ENCODE measurements at places on chromosomes 2 and 18.

GRCh38 chr2:199163613-199164458, 293.9 kb downstream of the SATB2 start:
- no peak for DNase-seq

DNA sequence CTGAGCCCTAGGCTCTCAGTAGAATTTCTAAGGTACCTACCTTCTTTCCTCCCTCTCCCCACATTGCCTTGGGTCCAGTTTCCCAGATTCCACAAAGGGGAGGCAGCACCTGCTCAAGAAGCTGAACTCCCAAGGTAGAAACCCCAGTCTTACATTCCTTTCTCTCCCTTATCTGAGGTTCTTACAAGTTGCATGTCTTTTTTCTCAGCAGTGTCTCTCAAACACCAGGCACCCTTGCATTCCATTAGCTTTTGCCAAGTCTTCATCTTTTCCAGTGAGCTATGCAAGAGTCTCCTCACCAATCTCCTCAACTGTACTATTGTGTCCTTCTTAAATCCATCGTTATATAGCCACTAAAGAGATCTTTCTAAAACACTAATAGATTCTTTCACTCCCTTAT, 4.1 kb upstream of the NT5C1B start:
- DNase-seq: no peak

DNA sequence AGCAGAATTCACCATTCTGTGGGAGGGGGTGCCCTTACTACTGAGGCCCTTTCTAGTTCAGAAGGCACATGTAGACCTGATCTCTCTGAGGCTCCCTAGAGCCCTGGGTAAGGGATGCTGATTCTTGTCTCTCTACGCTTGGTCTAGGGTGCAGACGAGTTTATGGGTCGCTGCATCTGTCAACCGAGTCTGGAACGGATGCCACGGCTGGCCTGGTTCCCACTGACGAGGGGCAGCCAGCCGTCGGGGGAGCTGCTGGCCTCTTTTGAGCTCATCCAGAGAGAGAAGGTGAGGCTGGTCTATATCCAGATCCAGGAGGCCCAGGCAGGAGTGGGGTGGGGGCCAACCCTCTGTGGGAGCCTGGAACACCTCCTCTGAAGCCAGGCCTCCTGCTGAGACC, 147.2 kb downstream of the DYSF start:
- no peak for DNase-seq

DNA sequence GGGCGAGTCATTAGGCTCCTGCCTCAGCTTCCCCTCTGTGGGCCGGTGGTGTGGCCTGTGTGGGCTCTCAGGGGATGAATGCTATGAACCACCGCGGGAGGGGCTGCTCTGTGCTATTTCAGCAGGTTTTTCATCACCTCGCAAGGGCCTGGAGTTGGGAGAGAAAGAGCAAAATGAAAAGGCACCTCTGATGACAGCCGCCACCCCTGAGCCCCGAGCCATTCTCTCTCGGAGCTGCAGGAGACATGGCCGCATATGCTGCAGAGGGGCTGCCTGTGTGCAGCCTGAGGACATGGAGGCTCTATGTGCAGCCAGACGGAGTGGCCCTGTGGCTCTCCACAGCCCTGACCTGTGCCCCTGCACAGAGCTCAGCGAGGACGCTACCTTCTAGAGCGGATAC, 96.2 kb upstream of the CTDP1 start:
- no peak for DNase-seq

- no peak for DNase-seq
Observed at GRCh38 chr2:149103081-149103620, 64.7 kb downstream of the LYPD6B start.

DNA sequence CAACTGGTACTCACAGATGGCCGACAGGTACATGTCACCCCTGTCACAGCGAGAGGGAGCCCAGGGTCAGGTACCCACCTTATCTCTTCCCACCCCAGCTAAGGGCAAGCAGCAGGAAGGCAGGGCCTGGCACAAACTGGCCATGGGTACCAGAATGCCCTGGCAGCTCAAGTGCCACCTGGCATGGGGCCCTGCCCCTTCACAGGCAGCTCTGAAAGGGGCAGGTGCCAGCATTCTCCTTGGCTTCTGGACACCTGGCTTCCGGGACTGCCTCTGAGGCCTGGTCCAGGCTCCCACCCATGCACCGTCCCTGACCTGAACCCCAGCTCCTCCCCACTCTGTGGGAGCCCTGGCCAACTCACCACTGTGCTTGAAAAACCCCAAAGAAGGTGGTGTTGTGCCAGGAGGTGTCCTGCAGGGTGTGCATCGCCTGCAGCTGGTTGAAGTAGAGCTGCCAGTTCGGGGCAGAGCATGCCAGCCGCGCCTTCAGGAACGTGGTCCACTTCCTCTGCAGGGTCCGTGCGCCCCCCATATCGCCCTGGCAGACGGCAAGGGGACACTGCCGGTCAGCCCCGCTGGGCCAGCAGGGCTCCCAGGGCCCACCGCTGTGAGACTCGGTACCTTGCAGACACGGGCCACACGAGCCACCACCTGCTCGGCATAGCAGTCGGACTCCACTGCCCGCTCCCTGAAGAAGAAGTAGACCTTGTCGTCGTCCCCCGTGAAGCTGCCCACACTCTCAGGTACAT, 5.4 kb downstream of the SEMA4C start:
- DNase-seq: no peak

GRCh38 chr2:47771211-47771610, 11.7 kb upstream of the MSH6 start:
- DNase-seq: no peak

- DNase-seq: peak; percentile 66
Observed at GRCh38 chr2:168566974-168567665, 111.0 kb downstream of the CERS6 start.

GRCh38 chr2:119062652-119063051, 95.9 kb downstream of the C1QL2 start:
- DNase-seq: no peak

GRCh38 chr2:239145601-239146000, 255.2 kb downstream of the HDAC4 start:
- no peak for DNase-seq

DNA sequence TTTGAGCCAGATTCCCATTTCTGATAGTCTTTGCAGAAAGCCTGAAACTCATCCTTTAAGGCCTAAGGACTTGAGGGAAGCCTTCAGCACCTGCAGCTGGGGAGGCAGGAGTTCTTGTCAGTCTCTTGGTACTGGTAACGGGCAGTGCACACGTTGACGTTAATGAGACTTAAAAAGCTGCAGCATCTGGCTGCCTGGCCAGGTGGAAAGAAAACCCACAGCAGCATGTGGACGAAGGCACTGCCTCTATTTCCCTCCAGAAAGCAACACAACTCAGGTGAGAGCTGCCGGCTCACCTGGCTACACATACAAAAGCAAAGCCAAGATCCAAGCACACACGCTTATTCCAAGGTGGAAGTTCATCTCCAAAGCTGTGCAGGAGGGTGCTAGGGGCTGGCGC, 178.8 kb downstream of the ANAPC1 start:
- no peak for DNase-seq

GRCh38 chr2:242035858-242036652, 166.5 kb downstream of the RTP5 start:
- DNase-seq: no peak

- no peak for DNase-seq
Observed at GRCh38 chr2:237733677-237734300, 64.8 kb upstream of the RBM44 start.

DNA sequence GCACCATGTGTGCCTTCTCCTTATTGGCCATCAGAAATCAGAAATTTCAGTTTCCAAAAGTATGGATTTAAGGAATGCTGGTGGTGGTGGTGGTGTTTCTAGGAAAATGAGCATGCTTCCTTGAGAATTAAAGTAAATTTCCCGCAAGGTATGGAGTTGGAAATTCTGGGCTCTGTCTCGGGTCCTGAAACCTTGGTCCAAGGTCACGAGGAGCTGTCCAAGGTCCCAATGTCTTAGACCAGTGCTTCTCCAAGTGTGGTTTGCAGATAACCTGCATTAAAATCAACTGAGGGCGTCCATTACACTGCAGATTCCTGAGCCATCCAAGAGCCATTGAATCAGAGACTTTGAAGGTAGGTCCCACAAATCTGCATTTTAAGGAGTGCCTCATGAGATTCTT, 210.9 kb upstream of the PKDCC start:
- DNase-seq: no peak

GRCh38 chr18:46506974-46507586, 149.9 kb downstream of the LOXHD1 start:
- no peak for DNase-seq

DNA sequence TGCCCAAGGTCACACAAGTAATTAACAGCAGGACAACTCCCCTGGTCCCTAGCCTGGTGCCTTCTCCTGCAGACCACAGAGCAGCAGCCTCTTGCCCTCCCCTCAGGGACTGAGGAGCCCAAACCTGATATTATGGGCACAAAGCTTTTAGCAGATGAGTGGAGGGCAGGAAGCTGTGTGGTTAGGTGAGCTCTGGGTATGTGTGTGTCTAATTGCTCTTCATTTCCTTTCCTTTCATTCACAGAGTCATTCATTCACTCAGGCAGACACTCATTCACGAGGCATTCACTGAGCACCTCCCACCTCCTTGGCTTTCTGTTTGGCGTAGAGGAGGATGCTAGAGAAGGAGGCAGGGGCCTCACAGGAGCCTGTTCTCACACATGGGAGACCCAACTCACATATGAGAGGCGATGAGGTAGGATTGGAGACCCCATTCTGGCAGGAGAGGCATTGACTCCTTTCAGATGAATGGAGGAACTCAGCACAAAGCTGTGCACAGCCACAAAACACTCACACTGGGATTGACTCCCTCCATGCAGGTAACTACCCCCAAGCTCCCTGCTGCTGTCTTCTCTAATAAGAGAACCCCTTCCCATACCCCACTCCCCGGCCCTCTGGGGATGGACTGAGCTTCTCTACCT, 306.8 kb upstream of the SKOR2 start:
- DNase-seq: no peak

- no peak for DNase-seq
Observed at GRCh38 chr2:53036196-53036595, 731.4 kb upstream of the CHAC2 start.

GRCh38 chr2:225930687-225931086, 531.2 kb downstream of the NYAP2 start:
- DNase-seq: no peak

- no peak for DNase-seq
Observed at GRCh38 chr2:150429384-150429961, 58.0 kb downstream of the RND3 start.

DNA sequence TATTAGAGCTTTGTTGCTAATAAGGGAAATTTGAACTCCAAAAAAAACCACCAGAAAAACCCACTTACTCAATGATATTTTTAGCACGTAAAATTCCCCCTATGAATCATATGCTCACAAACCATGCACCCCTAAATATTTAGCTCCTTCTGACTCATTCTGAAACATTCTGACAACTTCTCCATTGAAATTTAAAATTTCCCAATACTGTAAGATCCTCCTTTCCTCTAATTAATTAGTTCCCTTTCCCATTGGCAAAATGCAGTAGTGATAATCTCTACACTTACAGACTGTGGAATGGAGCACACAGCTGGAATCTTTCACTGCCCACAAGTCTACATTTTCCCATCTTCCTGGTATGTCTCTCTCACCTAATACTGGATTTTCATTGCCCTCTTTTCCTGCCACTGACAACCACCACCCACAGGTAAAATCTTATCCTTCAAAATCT, 215.8 kb upstream of the ACVR2A start:
- no peak for DNase-seq

- DNase-seq: no peak
Observed at GRCh38 chr2:34105006-34105767, 506.1 kb upstream of the FAM98A start.

- DNase-seq: no peak
Observed at GRCh38 chr18:25422230-25422629, 70.3 kb upstream of the ZNF521 start.

- no peak for DNase-seq
Observed at GRCh38 chr18:52716973-52717372, 377.0 kb downstream of the DCC start.

GRCh38 chr2:85185431-85185940, 52.3 kb downstream of the TCF7L1 start:
- DNase-seq: no peak

DNA sequence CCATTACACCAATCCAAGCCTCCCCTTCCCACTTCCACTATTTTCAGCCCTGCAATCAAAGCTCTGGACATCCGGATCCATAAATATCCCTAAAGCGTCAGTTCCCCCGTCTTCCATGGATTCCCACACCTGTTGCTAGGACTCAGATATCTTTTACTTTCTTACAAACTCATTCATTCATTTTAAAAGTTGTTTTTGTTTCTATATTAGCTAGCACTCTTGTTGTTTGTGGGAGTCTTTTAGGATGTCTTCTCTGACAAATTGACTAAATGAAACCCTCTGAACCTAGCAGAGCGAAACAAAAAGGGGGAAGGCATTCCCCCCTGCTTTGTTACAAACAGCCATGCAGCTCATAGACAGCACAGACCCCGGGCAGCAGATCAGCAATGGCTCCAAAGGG, 9.0 kb upstream of the NBAS start:
- no peak for DNase-seq

DNA sequence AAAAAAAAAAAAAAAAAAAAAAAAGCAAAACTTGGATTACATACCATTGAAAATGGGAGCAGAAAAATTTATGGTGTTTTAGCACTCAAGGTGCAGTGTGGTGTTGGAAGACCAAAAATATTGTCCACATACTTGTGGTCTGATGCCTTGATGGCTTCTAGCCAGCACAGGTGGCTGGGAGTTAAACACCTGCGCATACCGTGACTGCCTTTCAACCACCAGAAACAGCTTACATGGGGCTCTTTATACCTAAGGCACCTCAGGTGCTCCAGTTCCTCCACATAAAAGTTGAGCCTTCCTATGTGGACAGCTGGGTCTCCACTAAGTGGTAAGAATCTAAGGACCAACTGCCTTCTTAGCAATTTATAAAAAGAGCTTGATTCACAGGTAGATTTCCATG, 802.6 kb upstream of the CELF4 start:
- DNase-seq: no peak

DNA sequence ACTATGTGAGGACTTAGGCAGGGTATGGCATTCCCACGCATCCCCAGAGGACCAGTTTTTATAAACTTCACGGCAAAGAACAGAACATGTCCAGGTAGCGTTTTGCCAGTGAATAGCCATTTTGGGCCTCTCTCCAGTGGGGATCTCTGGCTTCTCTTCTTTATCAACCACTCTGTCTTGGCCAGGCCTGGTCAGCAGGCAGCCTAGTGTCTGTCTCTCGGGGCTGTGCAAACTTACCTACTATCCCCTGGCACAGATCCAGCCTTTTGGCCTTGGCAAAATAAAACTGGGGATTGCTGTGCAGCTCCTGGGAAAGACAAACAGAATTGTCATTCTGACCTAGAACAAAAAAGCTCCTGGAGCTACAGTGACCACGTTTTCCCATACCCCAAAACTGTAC, 14.5 kb downstream of the CAPN14 start:
- no peak for DNase-seq

- DNase-seq: no peak
Observed at GRCh38 chr2:101149241-101150192, 1.7 kb downstream of the TBC1D8 start.

GRCh38 chr18:33802955-33803354, 224.9 kb downstream of the ASXL3 start:
- no peak for DNase-seq

DNA sequence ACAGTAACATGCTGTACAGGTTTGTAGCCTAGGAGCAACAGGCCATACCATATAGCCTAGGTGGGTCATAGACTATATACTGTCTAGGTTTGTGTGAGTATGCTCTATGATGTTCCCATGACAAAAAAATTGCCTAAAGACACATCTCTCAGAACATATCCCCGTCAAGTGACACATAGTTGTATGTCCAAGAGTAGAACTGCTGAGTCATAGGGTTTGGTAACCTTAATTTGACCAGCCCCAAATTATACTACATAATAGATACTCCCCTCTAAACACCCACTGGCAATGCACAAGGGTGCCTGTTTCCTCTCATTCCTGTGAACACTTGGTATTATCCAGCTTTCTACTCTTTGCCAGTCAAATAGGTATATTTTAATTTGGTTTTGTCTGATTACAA, 161.6 kb downstream of the LCLAT1 start:
- DNase-seq: no peak

Data from NCI-H1048 (cell line).